Hematopoietic multipotent progenitor cell treated with erythropoietin and hydrocortisone succinate and interleukin-3 and kit ligand, for 6 days (in vitro differentiated cells): ENCODE measurements at places on chromosomes 2 and 18.

- DNase-seq, result no peak
These were observed 127.7 kb downstream of the RHBDD1 start for GRCh38 chr2:226963528-226963927.

DNA sequence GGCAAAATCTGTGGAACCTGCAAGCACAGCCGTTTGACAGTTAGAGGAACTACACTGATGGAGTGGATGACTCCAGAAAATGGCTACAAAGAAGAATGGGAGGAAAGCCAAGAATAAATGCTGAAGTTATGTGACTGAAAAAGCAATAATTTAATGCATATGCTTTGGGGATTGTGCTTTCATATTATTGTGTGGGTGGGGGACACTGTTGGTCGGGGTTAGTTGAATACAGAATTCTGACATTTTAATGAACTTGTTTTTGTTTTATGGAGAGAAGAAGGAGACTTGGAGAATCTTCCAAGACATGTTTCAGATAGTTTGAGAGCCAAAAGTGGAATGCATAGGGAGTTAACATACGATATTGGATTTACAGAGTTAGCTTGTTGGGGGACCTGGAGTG is 68.5 kb downstream of the NRP2 start:
- no peak for DNase-seq

GRCh38 chr2:100513650-100514049 is 43.4 kb downstream of the NMS start:
- peak; percentile 94 for DNase-seq

- no peak for DNase-seq
These were observed 55.0 kb downstream of the ARHGAP25 start for GRCh38 chr2:68789603-68790002.

- no peak for DNase-seq
These were observed 32.7 kb downstream of the QPCT start for GRCh38 chr2:37377187-37377532.

- DNase-seq, result peak; percentile 67
These were observed 15.8 kb downstream of the INPP5D start for GRCh38 chr2:233075966-233076339.

DNA sequence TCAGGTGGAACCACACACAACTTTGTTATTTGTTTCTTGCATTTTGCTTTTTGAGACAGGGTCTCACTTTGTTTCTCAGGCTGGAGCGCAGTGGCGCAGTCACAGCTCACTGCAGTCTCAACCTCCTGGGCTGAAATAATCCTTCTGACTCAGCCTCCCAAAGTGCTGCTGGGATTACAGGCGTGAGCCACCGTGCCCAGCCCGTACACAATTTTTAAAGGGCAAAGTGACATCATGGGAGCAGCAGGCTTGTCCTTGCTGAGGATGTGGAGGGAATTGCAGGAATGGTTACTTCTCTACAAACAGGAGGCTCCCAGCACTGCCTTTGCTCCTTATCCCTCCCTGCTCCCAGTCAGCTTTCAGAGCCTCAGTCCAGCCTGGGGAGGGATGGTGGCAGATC is 355.9 kb upstream of the KLHL29 start:
- no peak for DNase-seq

- DNase-seq, result peak; percentile 26
These were observed 18.3 kb downstream of the HS6ST1 start for GRCh38 chr2:128300151-128301020.

GRCh38 chr18:79354350-79354749 is 41.4 kb upstream of the NFATC1 start:
- no peak for DNase-seq

DNA sequence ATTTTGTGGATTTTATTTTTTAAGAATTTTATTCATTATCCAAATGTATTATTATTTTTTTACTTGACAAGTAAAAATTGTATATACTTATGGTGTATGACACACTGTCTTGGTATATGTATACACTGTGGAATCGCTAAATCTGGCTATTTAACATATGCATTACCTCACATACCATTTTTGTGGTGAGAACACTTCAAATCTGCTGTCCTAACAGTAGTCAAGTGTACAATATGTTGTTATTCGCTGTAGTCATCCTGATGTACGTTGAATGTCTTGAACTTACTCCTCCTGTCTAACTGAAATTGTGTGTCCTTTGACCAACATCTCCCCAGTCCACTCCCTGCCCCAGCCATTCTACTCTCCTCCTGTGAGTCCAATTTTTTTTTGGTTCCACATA is 153.2 kb upstream of the PTPRM start:
- DNase-seq, result no peak

DNA sequence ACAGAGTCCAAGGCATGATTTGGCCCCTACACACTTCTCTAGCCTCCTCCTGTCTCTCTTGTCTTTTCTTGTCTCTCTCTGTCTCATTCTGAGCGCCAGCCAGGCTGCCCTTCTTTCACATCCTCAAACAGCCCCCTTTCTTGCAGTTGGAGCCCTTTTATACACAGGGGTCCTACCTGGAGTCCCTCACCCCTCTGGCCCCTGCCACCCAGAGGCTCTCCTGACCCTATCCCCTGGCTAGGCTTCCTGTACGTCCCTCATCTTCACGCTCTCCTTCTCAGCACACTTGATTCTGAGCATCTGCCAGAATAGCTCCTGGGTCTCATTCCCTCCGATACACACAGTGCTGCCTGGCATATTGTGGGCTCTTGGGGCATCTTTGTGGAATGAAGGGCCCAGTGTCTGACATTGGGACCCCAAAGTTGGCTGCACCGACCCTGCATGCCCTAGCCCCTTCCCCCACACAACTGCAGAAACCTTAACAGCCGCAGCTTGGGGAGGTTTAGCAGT is 261.9 kb downstream of the DYSF start:
- no peak for DNase-seq

DNA sequence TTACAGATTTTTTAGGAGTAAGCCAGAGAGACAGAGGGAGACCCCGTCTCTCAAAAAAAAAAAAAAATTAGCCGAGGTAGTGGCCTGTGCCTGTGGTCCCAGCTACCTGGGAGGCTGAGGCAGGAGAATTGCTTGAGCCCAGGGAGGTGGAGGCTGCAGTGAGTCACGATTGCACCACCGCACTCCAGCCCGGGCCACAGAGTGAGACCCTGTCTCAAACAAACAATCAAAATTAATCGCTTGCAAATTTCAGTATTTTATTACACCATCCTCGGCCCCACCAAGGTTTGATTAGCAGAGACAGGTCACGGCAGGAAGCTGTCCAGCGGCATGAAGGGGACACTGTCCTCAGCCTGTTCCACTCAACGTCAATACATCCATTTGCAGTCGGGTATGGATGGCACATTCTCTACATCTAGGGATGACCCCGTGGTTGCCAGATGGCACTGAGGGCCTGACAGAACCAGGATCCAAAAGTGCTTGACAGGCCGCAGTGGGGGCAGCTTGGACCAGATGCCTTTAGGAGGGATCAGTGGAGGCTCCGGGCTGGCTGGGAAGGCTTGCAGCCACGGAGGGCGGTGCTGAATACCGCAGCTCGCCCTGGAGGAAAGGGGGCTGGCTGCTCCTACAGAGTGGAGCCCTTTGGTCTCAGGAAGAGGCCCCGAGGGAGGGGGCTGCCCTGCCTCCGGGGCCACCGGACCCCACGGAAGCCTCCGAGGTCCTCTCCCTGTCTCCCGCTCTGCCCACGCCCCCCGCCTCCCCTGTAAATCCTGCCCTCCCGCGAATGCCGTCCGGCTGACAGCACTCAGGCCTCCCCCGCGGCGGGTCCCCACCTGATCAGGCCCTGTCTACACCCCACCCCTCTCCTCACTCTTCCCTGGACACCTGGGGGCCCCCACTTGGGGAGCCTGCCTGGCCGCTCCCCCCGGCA is 13.1 kb downstream of the ASPRV1 start:
- no peak for DNase-seq

- DNase-seq, result no peak
These were observed 121.6 kb downstream of the EHBP1 start for GRCh38 chr2:62826953-62827675.

GRCh38 chr2:226308323-226308680 is 491.3 kb downstream of the IRS1 start:
- no peak for DNase-seq

- no peak for DNase-seq
These were observed 158.9 kb downstream of the PRPF40A start for GRCh38 chr2:152558158-152558984.

DNA sequence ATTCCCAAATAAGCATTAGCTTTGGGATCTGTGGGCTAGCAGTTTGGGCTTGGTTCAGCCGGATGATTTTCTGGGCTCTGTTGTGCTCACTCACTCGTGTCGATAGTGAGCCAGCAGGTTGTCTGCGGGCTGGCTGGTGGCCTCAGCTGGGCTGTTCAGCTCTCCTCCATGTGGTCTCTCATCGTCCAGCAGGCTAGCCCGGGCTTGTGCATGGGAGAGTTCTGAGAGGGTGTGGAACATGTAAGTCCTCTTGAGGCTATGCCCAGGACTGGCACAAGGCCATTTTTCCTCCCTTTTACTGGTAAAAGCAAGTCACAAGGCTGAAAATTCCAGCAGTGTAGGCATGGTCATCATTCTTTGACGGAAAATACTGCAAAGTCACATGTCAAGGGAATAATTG is 38.5 kb downstream of the NTSR2 start:
- DNase-seq, result no peak

DNA sequence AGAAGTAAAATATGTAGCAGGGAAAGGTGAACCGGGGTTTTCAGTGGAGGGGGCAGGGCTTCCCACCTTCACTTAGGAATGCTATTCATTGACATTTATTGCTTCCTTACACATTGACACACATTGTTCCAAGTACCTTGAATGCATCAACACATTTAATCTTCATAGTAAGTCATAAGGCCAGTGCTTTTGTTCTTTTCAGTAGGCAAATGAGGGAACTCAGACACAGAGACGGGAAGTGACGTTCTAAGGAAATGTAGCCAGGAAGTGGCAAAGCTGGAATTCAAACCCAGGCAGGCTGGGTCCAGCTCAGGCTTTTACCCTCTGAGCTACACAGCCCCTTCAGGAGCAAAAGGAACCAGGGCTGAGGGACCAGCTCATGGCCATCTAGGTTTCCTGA is 20.7 kb downstream of the BMP10 start:
- DNase-seq, result no peak

- DNase-seq, result no peak
These were observed 386.4 kb downstream of the PIK3C3 start for GRCh38 chr18:42341423-42341822.

DNA sequence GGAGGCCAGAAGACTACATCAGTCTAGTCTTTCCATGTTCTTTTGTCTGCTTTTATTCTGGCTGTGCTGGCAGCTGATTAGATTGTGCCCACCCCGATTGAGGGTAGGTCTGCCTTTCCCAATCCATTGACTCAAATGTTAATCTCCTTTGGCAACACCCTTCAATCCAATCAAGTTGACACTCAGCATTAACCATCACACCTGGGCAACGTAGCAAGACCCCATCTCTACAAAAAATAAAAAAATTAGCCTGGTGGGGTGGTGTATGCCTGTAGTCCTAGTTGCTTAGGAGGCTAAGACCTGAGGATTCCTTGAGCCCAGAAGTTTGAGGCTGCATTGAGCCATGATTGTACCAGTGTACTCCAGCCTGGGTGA is 33.5 kb downstream of the EML4 start:
- no peak for DNase-seq

GRCh38 chr18:21820033-21820810 is 79.6 kb downstream of the MIB1 start:
- DNase-seq, result peak; percentile 49

GRCh38 chr18:48455555-48456478 is 46.6 kb upstream of the ZBTB7C start:
- DNase-seq, result peak; percentile 49

GRCh38 chr2:128374001-128374710 is 55.5 kb upstream of the HS6ST1 start:
- DNase-seq, result no peak
